ENCODE measurements at places on chromosomes 2 and 18.

DNA sequence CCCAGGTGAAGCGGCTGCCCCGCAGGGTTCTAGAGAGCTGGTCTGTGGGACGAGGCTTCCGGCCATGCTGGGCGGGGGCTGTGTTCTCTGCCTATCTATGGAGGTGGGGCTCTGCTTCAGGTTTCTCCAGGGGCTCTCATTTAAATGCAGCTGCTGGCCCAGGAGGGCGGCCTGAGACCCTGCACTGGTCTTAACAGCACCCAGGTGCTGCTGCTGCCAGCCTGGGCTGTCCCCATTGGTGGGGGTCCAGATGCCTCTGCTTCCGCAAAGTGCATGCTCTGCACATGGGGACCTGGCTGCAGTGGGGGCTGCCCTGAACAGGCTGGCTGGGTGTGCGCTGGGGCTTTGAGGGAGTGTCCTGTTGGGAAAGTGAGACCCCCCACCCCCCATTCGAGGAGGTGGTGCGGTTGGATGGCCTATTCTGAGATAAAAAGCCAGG lies 29.7 kb upstream of the ALLC start:
- no peak for DNase-seq

- no peak for DNase-seq
Observed at GRCh38 chr2:234858790-234859329, 93.0 kb upstream of the SH3BP4 start.

GRCh38 chr2:237223201-237223861 lies 137.6 kb downstream of the COPS8 start:
- DNase-seq: no peak

DNA sequence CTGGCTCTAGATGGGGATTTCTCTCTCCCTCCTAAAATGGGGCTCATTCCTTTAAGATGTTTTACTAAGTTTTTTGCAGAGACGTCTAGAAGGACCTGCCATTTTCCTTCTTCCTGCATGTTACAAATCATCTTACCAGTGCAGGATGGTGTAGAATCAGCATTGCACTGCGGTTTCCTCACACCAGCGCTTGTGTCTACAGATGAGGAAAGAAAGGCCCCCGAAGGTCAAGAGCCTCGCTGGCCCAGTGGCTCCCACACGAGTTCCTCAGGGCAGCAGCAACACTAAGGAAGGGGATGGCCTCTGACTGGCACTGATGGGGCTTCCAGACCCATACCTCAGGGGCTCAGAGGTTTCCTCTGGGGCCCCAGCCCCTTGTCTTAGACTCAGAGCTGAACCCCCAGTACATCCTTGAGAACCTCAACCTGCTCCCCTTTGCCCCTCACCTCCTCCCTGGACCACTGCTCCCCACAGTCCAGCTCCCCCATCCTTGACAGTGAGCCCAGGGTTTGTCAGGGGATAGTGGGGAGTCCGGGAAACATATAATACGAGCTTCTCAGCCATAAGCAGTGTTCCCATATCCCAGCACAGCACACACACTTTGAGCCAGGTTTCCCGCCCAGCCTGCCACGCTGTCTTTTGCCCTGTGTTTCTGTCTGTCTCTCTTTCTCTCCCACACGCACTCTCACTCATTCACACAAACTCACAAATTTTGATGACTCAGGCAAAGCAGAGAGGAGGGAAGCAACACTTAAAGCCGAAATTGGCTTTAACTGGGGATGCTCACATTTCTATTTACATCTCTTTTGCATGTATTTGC lies 29.4 kb downstream of the ZFP36L2 start:
- no peak for DNase-seq

DNA sequence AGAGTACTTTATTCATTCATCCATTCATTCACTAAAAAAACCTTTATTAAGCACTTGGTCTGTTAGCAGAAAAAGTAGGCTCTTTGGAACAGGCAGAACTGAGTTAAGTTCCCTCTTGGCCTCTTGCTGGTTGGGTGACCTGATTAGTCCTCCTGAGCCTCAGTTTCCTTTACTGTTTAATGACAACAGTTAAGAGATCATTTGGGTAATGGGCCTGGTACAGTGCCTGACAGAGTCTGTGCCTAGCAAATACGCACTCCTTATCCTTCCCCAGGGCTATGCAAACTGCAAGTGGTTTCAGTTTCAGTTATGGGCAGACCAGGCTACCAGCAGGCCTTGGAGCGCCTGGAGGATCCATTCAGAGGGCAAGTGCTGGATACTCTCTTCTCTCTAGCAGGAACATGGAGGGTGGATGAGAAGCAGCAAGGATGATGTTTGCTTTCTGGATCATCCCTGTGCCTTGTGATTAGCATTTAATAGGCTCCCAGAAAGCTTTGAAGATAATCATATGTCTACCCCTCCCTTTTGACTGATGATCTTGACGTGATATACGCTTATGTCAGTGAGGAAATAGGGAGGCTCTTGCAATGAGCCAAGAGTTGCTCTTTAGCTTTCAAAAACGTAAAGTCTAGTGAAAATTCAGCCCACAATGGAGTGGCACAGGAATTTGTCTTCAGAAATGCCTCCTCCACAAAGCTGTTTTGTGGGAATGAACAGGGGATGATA lies 12.4 kb upstream of the TAF1B start:
- DNase-seq: no peak

- no peak for DNase-seq
Observed at GRCh38 chr2:238942726-238943300, 94.9 kb downstream of the TWIST2 start.

DNA sequence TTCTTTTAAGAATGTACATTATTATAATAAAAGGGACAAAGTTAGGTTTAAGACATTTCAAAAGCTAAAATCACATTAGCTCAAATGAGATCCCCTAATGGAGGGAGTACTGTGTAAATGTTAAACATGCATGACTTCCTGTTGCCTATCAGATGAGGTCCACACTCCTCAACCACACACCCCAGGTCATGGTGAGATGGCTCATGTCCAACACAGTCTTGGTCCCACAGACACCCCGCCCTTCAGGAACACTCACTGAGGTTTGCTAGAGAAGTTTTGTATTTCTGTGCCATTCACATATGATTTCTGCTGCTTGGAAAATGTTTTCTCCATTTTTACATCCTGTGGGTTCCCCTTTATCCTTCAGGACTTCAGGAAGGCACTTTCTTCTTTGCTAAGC lies 491.0 kb downstream of the SOX11 start:
- no peak for DNase-seq

DNA sequence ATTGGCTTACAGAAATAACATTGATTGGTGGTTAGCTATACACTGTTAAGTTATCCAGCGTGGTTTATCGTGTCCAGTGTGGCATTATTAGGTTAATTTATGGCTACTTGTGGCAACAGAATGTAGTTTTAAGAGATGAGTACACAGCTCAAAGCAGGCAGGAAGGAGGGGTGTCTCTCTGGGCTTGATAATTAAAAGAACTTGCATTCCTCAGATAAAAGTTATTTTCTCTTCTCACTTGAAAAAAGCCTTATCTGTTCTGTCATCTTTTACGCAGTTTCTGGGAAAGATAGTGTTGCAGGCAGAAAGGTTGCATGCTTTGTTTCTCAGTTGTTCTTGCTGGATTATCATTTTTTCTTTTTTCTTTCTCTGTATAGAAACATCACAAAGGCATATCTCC lies 154.4 kb upstream of the COL3A1 start:
- no peak for DNase-seq

DNA sequence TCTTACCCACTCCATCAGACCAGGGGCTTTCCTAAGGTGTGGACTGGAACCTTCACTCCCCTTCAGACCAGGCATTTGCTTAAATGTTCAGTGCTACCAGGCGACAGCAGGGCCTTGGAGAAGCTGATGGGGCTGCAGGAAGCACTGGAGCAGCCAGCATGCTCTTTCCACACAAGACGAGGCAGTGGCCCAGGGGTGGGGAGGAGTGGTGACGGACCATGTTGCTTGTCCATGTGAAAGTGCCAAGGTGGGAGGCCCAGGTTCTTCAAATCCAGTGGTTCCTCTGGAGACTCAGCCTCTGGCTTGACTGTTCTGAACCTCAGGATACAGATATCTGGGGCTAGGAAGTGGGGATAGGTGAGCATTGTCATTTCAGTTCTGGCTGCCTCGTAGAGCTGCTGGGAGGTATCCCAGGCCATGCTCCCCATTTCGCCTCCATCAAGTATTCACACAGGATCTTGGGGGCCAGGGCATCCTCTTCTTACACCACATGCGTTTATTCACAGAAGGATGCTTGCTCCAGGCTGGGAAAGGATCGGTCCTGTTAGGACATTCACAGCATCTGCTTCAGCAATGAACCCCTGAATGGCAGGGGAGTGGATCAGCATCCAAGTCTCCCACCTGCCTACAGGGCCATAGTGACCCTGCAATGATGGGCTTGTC lies 62.2 kb downstream of the SFXN5 start:
- no peak for DNase-seq

- peak; percentile 49 for DNase-seq
Observed at GRCh38 chr2:85998071-85998991, 107.4 kb downstream of the POLR1A start.

DNA sequence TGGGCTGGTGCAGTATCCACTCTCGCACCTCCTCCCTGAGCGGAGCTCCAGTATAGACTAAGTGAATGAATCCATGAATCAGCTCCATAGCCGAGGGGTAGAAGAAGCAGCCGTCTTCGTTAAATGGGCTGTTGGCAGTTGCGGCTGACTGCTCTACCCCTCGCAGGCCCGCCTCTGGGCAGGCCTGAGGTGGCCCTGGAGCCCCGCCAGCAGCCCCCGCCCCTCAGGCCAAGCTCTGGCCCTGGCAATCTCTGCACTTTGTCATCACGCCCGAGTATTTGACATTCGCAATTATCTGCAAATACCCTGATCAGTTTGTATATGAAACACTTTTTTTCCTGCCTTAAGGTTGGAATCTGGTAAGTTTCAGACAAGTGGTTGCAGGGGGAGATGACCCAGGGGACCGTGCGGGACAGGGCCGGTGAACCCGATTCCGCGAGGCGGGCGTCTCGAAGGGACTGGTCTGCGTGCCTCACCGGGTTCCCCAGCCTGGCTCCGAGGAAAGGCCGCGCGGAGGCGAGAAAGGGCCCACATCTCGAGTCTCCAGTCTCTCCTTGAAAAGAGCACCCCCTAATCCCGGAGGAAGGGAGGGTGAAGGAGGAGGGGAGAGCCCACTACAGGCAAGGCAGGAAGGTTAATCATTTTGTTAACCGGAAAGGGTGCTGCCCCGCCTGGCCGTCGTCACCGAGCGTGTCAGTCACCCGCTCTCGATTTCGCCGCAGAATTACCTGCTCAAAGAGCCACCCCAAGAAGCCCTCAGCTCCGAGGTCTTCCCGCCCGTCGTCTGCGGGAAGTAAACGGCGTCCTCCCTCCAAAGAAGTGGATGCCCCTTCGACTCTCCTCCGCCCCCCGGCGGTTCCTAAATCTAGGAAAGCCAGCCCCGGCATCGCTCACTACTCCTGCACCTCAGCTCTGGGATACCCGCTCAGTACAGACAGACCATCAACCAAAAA lies 11.1 kb upstream of the SATB2 start:
- no peak for DNase-seq

- DNase-seq: no peak
Observed at GRCh38 chr2:68812251-68812650, 58.9 kb downstream of the BMP10 start.

DNA sequence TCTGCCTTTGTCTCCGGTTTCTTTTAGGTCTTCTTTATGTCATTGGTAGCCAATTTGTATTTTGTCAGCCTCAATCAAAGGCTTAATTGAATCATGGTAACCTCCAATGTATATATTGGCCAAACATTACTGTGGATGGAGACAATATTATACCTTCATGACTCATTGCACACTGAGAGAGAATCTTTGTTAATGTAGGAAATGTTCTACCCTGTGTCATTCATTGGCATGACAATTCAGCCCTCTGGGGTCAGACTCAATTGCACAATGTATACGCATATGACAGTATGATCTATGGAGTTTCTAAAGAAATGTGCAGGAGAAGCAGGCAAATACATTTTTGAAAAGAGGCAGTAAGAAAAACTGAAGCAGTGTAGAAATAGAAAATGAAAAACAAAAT lies 162.6 kb downstream of the PDE11A start:
- no peak for DNase-seq

- peak; percentile 44 for DNase-seq
Observed at GRCh38 chr2:25341753-25342371, at the start of gene DNMT3A. DNMT3A (minus strand) TSS chr2:25341925; CDS start chr2:25313984, 27,941 bp downstream.

DNA sequence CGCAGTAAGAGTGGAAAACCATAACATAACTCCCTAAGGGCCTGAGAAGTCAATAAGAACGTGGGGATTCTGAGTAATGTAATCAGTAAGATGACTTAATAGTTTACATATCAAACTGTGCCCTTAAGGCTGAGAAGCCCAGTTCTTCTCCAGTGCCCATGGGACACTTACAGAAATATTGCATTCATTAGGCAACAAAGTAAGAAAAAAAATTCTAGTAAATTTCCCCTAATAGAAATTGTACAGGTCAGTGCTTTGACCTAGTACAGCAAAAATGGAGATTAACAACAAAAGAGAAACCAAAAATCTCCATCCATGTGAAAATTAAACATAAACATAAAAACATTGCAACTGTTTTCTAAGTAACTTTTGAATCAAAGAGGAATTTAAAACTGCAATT lies 139.8 kb upstream of the HS6ST1 start:
- DNase-seq: no peak

- no peak for DNase-seq
Observed at GRCh38 chr2:2041256-2041824, 289.7 kb downstream of the MYT1L start.

DNA sequence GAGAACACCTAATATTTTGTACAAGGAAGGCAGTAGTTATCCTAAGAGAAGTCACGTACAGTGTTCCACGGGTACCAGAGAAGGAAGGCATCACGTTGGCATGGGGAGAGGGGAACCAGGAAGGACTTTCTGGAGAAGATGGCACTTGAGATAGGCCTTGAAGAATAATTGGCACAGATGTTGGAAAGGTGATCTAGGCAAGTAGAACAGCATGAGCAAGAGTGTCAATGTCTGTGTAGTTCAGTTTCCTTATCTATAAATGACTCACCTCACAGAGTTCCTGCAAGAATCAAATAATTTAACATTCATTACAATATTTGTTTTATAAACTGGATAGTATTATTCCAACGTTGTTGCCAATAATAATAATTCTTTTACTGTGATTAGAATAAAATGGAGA lies 48.3 kb upstream of the BZW1 start:
- DNase-seq: no peak

GRCh38 chr2:65985986-65986385 lies 448.9 kb upstream of the MEIS1 start:
- no peak for DNase-seq

GRCh38 chr2:165700531-165700930 lies 93.5 kb downstream of the GALNT3 start:
- DNase-seq: no peak

DNA sequence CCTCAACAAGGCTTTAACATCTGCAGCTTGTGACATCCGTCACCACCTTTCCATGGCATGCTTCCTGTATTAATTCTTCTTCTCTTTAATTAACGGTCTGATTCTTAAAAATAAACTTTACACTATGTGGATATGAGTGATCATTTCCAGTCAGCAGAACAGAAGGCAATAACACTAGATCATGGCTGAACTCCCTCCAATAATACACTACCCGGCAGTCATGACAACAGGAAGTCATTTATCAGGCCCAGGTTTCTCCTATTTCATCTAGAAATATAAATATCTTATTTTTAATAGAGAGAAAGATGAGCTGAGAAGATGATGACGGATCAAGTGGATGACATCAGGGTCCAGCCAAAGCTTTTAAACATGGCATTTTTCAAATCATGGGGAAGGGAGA lies 792.2 kb downstream of the SLC4A3 start:
- DNase-seq: no peak

GRCh38 chr2:49262801-49263560 lies 108.7 kb upstream of the FSHR start:
- no peak for DNase-seq

Measured in CD4-positive, alpha-beta T cell treated with Interleukin-4 for 1 hour (primary cell).